Activated CD4-positive, alpha-beta T cell treated with anti-CD3 and anti-CD28 coated beads for 1 hour (primary cell): ENCODE measurements at places on chromosomes 3 and 15.

DNA sequence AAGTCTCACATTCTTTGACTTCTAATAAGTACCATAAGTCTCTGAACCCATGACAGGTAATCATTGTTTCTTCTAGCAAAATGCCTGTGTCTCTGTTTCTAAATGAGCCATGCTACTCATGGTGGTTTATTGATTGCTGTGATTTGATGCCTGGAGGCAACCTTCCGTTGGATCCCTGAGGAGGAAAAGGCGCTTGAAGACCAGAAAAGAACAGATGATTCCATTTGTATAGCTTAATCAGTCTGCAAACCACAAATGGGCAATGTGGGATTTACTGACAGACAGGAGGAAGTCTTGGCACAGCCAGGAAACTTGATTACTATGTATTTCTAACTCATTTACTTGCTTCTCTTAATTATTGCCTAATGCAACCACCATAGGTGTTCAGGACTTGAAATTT is 103.1 kb upstream of the MRPL3 start:
- no peak for DNase-seq

- DNase-seq: no peak
Observed at GRCh38 chr15:40793216-40793989, 13.5 kb upstream of the ZFYVE19 start.

DNA sequence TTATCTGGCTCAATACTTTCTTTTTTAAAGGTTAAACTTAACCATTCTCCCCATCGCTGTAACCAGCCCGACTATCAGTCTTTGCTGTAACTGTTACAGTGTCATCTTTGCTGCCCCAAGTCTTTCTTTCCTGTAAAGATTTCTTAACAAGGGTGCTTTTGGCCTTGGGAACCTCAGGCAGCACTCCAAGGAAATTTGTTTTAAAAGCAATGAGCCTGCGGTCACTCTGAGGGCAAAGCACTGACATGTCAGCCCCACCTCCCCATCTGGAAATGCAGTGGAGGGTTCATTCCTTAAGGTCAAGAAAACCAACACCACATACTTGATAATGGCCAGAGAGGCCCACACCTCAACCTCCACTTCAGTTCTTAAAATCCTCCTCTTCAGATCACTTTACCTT is 3.2 kb downstream of the TRANK1 start:
- no peak for DNase-seq

- no peak for DNase-seq
Observed at GRCh38 chr15:48796930-48797329, 13.9 kb downstream of the CEP152 start.

- no peak for DNase-seq
Observed at GRCh38 chr3:11509173-11510000, 134.3 kb downstream of the VGLL4 start.

- DNase-seq: no peak
Observed at GRCh38 chr3:48945432-48945831, 26.8 kb downstream of the ARIH2 start.

GRCh38 chr3:10780922-10781321 is 35.1 kb upstream of the SLC6A11 start:
- no peak for DNase-seq

DNA sequence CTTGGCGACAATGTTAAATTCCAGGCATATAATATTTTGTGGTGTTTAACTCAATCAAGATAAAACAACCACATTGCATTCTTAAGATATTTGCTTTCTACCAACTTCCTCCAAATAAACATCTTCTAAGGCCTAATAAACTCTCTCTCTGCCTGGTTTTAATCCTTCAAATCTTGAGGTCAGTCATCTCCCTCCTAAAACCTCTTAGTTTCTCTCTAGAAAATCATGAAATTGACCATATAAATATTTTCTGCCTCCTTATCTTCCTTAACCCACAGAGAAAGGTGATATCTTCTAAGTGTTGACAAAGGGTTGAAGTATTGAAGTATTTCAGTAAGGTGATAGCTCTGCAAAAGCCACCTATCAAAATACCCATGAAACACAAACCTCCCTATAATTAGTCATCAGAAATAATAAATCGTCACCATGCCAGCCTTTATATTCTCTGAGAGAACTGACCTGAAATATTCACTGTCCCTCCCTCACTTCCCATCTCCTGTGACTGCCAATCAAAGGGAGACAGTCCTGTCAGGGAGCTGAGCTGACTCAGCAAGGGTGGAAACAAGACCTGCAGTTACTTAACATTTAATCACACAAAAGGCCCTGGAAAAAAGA is 1261.1 kb downstream of the ROBO1 start:
- no peak for DNase-seq

DNA sequence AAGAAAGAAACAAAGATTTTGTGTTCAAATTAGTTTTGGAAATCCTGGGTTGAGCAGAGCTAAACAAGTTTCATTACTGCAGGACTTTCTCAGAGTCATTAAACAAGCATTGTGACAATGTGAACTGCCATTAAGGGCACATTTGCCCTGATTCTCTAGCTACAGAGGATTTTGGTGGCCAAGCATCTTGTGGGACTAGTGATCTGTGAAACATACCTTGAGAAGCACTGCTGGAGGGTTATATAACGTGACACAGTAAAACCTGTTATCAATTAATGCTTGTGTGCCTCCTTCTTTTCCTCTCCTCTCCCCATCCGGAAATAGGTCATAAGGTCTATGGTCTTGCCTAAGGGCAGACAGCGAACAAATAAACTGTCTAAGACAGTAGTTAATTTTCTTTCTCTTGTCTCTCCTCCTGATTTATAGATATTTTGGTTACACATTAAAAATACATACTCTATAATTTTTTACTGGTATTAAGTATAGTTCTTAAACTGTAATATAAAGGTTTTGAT is 167.3 kb upstream of the NANOGP8 start:
- no peak for DNase-seq

- no peak for DNase-seq
Observed at GRCh38 chr3:76986876-76987474, 52.9 kb upstream of the ROBO2 start.
